ENCODE measurements at places on chromosomes 3 and 15.

- DNase-seq = no peak
Measured at GRCh38 chr3:148344521-148344920, 353.2 kb upstream of the AGTR1 start.

GRCh38 chr3:66083784-66084213 lies 45.1 kb upstream of the MAGI1 start:
- DNase-seq = no peak

DNA sequence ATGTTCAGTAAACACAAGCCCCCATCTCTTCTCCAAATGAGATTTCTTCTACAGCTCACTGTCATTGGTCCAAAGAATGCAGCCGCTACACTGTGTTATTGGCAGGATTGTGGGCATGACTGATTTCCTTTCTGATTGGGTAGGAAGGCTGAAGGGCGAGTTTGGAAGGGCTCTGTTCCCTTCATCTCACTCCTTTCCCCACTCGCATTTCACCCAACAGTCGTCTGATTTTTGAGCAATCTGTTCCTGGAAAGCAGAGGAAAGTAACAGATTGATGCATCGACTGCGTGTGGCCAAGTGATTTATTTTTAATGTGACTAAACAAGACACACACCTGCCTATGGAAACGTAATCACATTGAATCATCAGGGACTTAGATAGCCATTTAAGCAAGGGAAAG lies 55.5 kb downstream of the NOX5 start:
- DNase-seq = no peak

DNA sequence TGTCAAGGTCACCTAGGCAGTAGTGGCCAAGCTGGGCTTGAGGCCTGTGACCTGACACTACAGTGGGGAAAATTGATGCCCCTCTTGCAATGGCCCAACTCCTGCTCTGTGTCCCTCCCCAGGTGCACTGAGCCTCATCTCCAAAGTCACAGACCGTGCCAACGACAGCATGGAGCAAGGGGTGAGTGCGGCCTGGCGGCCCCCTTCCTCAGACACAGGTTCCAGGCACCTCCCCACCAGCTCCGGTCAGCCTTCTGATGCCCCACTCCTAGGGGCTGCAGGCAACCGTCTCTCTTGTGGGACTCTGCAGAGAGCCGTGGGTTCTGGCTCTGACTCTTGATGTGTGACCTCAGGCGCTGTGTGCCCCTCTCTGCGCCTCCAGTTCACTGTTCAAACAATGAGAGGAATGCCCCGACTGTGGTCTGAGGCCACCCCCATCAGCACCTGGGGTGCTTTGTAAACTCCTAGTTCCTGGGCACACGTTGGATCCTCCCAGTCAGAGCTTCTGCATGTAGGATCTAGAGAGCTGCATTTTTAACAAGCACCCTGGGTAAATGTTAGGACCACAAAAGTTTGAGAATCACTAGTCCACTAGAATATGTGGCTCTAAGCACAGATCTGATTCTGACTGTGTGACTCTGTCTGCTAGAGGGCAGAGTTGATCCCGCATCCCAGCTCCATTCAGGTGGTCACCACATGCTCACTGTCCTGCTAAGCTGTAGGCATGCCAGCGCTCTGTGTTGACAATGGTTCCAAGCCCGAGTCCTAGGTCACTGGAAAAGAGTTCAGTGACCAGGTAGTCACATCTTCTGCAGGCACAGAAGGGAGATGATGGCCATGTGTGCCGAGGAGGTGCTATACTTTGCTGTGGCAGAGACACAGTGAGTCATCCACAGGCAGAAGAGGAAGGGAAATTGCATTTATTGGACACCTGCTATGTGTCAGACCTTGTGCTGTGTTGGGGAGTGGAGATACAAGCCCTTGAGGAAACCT lies 46.2 kb upstream of the NR2C2 start:
- no peak for DNase-seq

- peak; percentile 61 for DNase-seq
Measured at GRCh38 chr3:58463181-58463941, 28.5 kb upstream of the KCTD6 start.
